ENCODE measurements at places on chromosomes 6 and 20. TPM values are rescaled to one million over a fixed set of nuclear protein-coding genes. Genes with fewer than 3 reads are reported as not detected.

The BTN1A1 gene
- total RNA-seq, result not detected

The CCN2 gene
- 292 TPM for total RNA-seq

- DNase-seq, result peak; percentile 85
These were observed 1.2 kb upstream of the ACAT2 start for GRCh38 chr6:159760602-159761057.

- DNase-seq, result no peak
These were observed 38.6 kb upstream of the CST7 start for GRCh38 chr20:24910461-24910860.

DNA sequence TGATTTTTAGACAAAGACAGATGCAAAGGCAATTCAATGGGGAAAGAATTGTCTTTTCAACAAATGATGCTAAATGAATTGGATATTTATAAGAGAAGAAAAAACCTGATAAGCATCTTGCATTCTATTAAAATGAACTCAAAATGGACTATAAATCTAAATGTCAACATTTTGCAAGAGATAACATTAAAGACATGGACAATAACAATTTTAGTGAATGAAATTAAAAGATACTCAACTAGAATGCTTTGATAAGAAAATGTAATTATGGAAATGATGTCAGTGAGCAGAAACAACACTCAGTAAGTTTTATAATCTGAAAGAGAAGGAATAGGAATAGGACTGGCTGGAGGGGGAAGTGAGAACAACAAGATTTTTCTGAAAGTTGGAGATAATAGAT, 421.7 kb downstream of the C6orf118 start:
- DNase-seq, result no peak

The RIN2 gene
- 15.7 TPM for total RNA-seq

- DNase-seq, result peak; percentile 71
These were observed at the start of gene IGF2R for GRCh38 chr6:159968295-159969203. TSS of gene IGF2R (plus strand) at chr6:159969082. CDS start at chr6:159969247, 165 bp downstream.

DNA sequence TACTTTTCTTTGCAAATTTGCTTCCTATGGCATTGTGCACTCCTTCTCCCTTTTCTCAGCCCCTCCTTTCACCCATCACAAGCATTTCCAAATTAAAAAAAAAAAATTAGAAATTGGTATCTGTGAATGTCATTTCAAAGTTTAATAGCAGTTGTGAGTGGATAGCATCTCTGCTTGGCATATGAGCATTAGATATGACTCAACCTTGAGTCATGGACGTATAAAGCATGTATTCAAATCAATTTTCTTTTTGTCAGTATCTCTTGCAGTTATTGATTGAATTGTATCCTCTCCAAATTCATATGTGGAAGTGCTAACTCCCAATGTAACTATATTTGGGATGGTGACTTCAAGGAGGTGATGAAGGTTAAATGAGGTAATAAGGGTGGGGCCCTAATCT, 60.1 kb upstream of the MAP3K7 start:
- DNase-seq, result no peak

DNA sequence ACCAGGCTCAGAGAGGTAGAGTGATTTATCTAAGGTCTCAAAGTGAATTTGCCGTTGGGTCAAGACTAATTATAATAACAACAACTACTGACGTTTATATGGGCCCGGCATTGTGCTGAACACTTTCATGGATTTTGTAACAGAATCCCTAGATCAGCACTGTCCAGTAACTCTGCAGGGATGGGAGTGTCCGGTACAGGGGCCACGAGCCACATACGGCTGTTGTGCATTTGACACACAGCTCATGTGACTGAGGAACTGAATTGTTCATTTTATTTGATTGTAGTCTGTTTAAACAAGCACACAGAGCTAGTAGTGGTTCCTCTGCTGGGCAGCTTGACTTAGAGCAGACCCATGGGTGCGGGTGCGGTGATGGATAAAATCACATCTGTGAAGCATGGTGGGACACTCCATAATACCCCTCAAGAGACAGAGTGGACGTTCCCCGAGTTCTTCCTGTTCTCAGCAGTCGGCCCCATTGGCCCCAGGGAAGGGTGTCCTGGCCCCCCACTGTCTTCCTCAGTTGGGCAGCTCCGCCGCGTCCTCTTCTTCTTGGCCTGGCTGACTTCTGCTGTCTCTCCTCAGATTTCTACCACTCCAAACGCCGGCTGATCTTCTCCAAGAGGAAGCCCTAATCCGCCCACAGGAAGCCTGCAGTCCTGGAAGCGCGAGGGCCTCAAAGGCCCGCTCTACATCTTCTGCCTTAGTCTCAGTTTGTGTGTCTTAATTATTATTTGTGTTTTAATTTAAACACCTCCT, 6.8 kb downstream of the CDKN1A start:
- DNase-seq, result no peak

The NKAIN4 gene
- total RNA-seq, result not detected

DNA sequence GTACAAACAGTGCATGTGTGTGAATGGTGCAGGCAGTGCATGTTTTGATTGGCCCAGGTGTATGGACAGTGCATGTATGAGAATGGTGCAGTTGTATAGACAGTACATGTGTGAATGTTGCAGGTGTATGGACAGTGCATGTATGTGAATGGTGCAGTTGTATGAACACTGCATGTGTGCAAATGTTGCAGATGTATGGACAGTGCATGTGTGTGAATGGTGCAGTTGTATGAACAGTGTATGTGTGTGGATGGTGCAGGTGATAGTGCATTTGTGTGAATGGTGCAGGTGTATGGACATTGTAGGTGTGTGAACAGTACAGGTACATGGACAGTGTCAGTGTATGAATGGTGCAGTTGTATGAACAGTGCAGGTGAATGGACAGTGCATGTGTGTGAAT, 4.0 kb upstream of the KLHL31 start:
- no peak for DNase-seq

The HLA-DQA1 gene
- total RNA-seq, result not detected

GRCh38 chr20:45752746-45753145, 30.6 kb downstream of the SPINT4 start:
- no peak for DNase-seq

- no peak for DNase-seq
These were observed 108.5 kb upstream of the PRND start for GRCh38 chr20:4613184-4613583.

GRCh38 chr20:38270869-38271605, 10.5 kb upstream of the KIAA1755 start:
- DNase-seq, result peak; percentile 82

DNA sequence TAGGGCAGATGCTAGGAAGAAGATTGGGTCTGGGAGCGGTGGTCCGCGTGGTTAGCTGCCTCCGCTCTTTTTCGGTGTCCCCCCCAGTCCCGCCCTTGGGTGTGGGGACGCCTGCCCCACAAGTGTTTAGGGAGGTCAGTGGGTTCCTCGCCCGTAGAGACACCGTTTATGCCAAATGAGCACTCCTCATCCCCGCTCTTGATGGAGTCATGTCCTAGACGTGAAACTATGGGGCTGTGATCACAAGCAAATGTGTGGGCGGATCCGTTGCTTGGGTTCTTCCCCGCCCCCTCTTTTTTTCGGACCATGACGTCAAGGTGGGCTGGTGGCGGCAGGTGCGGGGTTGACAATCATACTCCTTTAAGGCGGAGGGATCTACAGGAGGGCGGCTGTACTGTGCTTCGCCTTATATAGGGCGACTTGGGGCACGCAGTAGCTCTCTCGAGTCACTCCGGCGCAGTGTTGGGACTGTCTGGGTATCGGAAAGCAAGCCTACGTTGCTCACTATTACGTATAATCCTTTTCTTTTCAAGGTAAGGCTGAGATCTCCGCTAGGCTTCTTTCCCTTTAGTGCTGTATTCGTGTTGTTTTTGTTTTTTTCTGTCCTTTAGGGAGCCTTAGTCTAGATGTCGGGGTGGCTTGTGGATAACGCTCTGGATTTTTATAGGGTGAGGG, at the start of gene HSP90AB1:
Gene HSP90AB1, plus strand, starts transcription at position 439 of the 675 bp plus-strand sequence. CDS start 1,529 bp downstream, outside the sequence.
- DNase-seq, result peak; percentile 98

- no peak for DNase-seq
These were observed 54.3 kb upstream of the STX16 start for GRCh38 chr20:58596750-58597248.

The ANKRD66 gene
- not detected for total RNA-seq

All from SJSA1 (cell line).